ENCODE measurements at places on chromosomes 3 and 15. TPM values are rescaled to one million over a fixed set of nuclear protein-coding genes. Genes with fewer than 3 reads are reported as not detected.

CLEC3B gene
- 0.81 TPM for total RNA-seq

ITPKA gene
- 4.3 TPM for total RNA-seq

TICRR gene
- total RNA-seq, result 55.7 TPM

MUSTN1 gene
- 1.5 TPM for total RNA-seq

EPB42 gene
- not detected for total RNA-seq

RNF123 gene
- total RNA-seq, result 31.0 TPM

SPG21 gene
- 89.1 TPM for total RNA-seq

CDC25A gene
- 29.5 TPM for total RNA-seq

VGLL3 gene
- total RNA-seq, result 26.8 TPM

ITIH4 gene
- total RNA-seq, result 3.4 TPM

GOLGA8T gene
- not detected for total RNA-seq

ROPN1 gene
- total RNA-seq, result not detected

GREM1 gene
- 1.5 TPM for total RNA-seq

IL17RD gene
- 2.2 TPM for total RNA-seq

PLA2G4E gene
- total RNA-seq, result not detected

XRN1 gene
- 32.1 TPM for total RNA-seq

GOLGA8H gene
- not detected for total RNA-seq

WDR93 gene
- total RNA-seq, result not detected

MYL3 gene
- total RNA-seq, result not detected

COL6A5 gene
- 0.32 TPM for total RNA-seq

Data from A673 (cell line).